Inflammatory macrophage treated with lipopolysaccharide for 1 hour (primary cell): ENCODE measurements at places on chromosomes 12 and 14.

DNA sequence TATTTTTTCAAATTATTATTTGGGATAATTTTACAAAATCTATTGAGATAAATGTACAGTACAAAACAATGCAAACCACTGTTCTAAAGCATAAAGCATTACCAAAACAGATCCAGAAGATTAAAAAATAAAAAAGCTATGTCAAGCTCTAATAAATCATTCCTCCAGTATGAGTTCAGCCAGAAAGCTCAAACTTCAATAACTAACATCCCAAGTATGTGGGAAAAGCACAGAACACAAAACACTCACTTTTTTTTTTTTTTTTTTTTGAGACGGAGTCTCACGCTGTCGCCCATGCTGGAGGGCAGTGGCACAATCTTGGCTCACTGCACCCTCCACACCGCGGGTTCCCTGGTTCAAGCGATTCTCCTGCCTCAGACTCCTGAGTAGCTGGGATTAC lies 11.3 kb downstream of the SAV1 start:
- DNase-seq = no peak

DNA sequence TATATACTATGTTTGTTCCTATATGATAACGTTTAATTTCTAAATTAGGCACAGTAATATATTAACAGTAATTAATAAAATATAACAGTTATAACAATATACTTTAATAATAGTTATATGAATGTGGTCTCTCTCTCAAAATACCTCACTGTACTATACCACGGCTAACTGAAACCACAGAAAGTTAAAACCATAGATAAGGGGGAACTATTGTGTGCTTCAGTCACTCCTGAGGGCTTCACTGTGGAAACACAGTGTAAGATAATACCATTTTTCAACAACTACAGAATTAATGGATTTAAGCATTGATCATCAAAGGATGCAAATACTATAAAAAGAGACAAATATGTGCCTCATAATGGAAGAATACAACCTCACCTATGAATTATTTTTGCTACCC lies 266.4 kb upstream of the RGS6 start:
- DNase-seq = no peak

- no peak for DNase-seq
Observed at GRCh38 chr12:57513266-57513665, 7.0 kb downstream of the DDIT3 start.

DNA sequence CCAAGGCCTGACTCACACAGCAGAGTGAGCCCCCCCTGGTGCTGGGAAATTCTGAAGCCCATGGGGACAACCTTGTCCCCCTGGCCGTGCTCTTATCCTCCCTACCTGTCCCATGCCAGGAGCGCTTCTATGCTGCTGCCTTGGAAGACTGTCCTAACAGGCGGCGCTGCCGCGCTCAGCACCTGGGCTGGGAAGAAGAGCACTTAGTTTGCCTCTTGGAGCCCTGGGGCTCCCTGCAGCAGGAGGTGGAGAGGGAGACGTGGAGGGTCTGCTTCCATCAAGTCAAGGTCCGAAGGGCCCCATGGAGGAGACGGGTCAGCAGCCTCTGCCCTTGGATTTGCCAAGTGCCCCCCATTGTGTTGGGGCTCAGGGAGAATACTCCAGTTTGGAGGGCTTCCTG lies 300.5 kb downstream of the CACNA1C start:
- DNase-seq = no peak

- no peak for DNase-seq
Observed at GRCh38 chr12:9237286-9237685, 29.1 kb upstream of the PZP start.

DNA sequence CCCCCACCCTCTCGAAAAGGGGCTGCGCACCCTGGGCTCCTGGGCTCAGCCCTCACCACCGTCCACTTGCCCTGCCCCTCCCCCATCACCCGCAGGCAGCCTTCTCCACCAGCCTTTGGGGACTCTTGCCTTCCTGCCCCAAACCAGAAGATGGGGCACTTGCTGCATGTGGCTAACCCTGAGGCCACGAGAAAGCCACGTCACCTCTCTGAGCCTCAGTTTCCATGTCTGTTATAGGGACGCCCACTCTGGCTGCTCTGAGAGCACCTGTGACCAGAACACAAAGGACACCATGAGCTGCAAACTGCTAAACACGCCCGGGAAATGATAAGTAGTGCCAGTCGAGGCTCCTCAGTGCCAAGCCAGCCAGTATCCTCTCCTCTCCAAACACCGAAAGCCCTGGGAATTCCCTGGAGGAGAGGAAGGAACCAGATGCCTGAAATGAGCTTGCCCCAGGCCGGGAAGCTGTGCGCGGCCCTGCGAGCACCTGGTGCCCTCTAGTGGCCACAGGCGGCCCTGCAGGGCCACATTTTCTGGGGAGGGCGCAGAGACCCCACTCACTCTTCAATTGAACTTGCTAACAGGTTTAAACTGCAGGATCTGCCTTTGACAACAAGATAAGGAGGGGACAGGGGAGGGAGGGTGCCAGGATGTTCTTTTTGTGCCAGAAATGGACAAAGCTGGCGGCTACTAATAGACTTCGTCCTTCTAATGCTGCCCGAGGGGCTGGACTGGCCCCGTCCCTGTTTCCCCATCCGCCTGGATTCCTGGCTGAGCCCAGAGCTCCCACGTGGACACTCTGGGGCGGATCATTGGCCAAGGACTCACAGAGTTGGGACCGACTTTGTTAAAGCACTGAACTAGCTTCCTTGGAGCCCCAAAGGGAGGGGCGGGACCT lies 10.2 kb upstream of the SERPINA9 start:
- peak; percentile 63 for DNase-seq

DNA sequence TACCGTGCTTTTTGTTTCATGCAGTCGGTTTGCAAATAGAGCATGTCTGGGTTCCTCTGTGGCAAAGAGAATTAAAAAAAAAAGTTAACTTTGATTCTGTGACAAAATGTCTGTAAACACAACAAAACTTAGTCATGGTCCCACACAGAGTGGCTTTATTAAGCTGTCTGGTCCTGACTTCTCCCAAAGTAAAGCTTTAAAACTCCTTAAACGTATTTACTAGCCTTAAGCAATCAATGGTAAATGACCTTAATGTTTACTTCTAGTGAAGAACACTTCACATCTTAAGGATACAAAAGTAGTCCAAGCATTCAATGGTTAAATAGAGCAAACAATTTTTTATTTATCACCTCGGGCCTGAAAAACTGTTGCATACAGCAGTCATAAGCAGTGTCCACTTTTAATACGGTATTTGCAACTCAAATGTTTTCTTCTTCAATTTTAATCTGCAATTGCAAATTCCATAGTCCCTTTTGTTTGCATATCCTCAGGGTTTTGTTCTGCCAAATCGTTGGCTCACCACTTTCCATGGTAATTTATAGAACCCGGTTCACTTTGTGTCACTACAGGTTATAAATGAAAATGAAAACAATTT lies 453.0 kb upstream of the MIS18BP1 start:
- DNase-seq = no peak

DNA sequence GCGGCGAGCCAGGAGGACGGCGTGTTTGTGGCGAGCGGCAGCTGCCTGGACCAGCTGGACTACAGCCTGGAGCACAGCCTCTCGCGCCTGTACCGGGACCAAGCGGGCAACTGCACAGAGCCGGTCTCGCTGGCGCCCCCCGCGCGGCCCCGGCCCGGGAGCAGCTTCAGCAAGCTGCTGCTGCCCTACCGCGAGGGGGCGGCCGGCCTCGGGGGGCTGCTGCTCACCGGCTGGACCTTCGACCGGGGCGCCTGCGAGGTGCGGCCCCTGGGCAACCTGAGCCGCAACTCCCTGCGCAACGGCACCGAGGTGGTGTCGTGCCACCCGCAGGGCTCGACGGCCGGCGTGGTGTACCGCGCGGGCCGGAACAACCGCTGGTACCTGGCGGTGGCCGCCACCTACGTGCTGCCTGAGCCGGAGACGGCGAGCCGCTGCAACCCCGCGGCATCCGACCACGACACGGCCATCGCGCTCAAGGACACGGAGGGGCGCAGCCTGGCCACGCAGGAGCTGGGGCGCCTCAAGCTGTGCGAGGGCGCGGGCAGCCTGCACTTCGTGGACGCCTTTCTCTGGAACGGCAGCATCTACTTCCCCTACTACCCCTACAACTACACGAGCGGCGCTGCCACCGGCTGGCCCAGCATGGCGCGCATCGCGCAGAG lies 873 bp downstream of the PLXNC1 start:
- DNase-seq = no peak

DNA sequence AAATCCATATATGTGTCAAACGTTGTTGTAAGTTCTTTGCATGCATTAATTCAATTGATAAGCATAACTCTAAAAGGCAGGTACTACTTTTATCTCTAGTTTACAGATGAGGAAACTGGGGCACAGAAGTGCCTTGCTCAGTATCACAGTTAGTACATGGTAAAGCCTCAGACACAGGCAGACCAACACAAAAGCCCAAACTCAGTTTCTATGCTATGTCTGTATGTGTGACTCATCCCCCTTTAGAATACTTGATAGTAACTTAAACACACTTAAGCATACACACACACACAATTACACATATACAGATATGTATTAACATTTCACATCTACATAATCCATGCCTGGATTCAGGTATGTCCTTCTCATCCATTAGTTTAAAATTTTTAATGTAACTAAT lies 88.0 kb downstream of the EPS8 start:
- peak; percentile 12 for DNase-seq

- no peak for DNase-seq
Observed at GRCh38 chr12:107760207-107760808, 629 bp downstream of the PRDM4 start.

GRCh38 chr14:89013098-89013504 lies 188.7 kb downstream of the TTC8 start:
- no peak for DNase-seq

DNA sequence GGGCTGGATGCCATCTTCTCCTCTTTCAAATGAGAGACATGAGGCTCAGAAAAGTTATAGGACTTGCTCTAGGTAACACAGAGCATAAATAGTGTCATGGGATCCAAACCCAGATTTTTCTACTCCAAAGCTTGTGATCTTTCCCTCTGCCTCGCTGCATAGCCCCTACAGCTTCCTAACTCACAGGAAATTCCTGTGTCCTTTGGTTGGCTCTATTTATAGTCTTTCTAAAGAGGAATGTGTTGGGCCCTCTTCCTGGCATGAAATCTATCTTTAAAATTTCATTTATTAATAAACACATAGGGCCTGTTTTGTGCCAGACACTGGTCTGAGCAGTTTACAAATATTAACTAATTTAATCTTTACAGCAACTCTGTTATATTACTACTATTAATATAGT lies 9.8 kb upstream of the KCNA5 start:
- no peak for DNase-seq

DNA sequence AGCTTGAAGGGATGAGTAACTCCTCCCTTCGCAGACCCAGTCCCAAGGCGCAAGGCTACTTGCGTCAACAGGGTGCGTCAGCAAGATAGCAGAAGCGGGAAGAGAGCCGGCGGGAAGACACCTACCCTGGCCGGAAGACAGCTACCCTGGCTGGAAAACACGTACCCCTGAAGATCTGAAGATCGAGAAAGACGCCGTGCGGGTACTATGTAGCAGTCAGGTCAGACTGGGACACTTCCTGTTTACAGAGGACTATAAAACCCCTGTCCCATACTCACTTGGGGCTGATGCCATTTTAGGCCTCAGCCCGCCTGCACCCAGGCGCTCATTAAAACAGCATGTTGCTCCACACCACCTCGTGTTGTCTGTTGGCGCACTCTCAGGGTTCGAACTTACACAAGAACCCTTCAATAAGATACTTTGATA lies 80.9 kb downstream of the ABCD2 start:
- DNase-seq = no peak

GRCh38 chr12:11756022-11756421 lies 106.5 kb downstream of the ETV6 start:
- no peak for DNase-seq

DNA sequence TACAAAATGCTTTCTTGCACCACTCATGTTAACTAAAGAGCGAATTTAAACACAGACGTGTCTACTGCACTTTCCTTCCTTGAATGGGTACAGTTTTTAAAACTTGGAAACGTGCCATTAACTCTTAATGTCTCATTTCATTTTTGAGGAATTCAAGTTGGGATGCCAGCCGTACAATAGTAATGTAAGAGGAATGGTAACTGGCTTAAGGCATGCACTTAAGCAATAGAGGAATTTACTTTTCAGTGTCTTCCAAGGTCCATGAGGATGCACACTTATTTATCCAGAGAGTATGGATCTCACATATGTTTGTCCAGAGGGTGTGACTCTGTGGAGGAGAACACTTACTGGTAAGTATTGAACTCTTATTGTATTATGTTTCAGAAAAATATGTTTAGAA lies 52.9 kb downstream of the PPP4R4 start:
- no peak for DNase-seq

DNA sequence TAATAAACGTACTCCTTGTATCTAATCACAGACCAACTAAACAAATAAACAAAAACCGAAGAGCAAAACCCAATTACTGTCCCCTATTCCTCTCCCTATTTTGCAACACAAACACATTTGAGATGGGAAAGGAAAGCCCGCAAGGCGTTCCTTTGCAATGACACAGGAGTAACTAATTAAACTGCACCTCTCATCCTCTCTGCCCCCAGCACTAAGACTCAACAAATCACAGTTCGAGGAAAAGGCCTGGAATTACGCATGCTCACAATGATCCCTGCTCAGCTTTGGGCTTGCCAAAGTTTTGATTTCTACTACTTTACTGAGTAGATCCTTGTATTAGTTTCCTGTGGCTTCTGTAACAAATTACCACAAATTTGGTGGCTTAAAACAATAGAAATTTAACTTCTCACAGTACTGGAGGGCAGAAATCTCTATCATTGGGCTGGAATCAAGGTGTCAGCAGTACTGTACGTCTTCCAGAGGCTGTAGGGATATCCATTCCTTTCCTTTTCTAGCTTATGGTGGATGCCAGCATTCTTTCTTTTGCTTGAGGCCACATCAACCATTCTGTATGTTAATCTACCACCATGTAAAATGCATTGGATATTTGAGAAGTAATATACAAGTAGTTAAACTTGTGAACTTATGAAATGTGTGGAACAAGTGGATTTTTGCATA lies 123.0 kb downstream of the NAV3 start:
- no peak for DNase-seq

DNA sequence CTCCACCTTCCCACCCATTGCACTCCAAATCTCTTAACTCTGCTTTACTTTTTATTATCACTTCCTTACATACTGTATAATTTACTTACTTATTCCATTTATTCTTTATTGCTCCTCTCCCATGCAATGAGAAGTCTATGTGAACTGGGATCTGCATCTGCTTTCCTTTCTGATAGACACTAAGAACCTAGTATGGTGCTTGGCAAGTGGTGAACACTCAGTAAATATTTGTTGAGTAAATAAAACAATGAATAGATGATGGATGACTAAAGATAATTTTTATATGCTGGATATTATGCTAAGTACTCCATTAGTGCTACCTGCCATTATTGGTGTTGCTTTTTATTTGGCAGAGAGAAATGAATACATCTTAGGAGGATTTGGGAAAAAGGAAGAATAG lies 151.0 kb downstream of the TPH2 start:
- DNase-seq = no peak

DNA sequence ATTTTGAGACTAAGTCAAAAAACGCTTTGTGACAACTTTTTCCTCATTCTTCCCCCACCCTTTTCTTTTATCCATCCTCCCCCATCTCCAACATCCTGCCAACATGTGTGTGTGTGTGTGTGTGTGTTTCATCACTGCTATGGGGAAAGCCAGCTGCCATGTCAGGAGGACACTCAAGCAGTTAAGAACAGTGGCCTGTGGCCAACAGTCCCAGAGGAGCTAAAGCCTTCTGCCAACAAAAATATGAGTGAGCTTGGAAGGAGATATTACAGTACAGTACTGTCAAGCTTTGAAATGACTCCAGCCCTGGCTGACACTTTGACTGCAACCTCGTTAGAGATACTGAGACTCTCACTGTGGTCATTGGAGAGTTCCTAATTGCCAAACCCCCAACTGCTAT lies 5.0 kb upstream of the CSRP2 start:
- no peak for DNase-seq
